Tibial nerve (tissue), 4 donors: ENCODE measurements at places on chromosomes 1 and 21.

GRCh38 chr1:234614081-234614489 is 4.1 kb upstream of the IRF2BP2 start:
- no peak for DNase-seq

DNA sequence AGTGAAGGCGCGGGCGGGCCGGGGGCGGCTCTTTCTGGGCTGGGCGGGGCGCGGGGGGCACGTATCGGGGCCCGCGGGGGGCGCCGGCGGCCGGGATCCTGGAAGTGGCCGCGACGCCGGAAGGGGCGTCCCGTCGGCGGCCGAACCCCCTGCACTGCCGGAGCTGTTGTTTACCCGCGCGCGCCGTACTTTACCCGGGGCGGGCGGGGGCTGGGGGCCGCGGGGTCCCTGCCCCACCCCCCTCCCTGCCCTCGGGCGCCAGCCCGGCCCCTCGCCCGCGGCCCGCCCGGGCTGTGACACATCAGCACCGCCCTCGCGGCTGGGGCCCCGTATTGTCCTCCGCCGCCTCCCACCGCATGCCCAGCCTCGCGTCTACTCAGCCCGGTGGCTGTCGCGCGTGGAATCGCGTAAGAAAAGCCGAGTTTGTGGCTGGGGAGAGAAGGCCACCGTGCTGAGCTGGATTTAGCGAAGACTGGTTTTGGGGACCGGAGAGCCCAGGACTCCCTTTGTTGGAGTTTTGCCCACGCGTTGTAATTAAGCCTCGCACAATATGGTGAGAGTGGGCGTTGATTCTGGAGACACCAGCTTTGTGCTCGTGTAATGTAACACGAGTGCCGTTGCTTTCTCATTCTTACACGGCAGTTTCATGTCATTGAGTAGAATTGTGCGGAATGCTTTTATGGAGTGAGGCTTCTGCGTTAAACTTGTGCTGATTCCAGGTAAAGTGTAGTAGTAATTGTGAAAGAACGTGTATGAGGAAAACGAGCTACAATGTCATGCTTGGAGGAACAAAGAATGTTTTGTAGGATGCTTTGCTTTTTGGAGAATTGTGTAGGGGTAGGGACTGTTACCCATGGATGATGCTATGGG is 559 bp downstream of the BACH1 start:
- peak; percentile 35 for DNase-seq

DNA sequence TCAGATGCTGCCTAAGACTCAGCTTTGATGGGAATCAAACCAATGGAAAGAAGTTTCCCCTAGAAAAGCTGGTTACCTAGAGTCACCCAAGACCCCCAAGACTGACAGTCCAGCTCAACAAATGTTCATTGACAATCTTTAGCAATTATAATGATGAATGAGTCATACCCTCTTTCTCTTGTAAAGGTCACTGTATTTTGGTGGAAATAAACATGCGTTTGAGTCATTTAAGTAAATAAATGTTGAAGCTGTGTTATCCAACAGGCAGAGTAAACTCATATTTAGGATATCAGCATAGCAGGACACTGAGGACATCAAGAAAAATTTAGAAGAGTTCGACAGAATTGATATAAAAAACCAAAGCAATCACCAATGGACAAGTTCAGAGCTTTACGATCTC is 295.9 kb downstream of the RGS7 start:
- DNase-seq = no peak

- no peak for DNase-seq
These were observed 186.3 kb upstream of the BRINP3 start for GRCh38 chr1:190663962-190664361.

DNA sequence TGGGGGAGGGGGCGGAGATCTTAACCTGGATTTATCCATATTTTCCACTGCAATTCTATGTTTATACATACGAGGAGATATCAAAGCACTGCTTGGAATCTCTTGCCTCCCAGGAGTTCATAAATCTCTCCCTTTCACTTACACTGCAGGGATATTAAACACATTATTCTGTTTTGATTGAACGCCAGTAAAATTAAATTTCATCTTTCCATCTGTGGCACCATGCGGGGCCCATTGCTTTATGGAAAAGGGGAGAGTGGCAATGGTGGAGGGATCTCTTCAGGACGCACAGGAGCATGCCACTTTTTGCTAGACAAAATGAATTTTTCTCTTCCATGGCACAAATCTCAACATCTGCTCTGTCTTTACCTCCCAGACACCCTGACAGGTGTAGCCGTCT is 648.0 kb upstream of the PLXNA2 start:
- no peak for DNase-seq

DNA sequence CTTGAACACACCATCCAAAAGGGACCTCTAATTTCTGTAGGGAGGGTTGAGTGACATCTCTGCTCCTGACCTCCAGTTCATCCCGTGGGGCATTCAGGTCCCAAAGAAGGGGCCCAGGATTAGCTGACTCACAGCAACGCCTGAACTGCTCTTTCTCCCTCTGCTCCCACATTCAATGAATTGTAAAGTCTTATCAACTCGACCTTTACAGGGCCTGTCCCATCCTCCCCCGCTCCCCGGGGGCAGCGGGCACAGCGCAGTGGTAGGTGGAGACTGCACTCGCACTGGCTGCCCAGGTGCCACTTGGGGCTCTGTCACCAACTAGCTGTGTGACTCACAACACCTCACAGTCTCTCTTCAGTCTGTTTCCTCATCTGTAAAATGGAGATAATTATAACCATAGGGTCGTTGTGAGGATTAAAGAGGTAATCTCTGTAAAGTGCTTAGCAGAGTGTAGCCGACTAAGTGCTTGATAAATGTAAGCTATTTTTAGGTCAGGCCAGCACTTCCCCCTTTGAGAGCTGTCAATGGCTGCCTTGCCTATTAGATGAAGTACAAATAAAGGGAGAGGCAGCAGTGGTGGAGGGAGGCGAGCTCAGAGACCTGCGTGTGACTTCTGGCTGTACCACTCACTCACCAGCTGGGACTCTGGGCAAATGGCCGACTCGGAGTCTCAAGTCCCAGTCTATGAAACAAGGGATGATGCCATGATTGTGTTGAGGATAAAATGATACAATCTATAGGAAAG is 637 bp upstream of the MYBPHL start:
- no peak for DNase-seq

DNA sequence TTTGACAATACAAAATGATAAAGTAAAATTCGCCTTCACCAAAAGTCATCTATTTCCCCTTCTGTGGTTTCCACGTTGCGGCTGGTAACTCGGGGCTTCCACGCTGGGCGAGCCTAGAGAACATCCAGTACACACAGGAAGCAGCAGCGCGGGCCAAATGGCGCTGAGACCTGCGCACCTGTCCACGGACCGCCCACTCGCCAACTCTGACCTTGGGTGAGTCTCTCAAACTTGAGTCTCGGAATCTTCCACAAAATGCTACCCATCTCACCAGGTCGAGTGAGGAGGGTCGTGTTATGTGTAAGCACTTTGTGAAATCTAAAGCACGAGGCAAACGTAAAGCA is 820 bp upstream of the TTF2 start:
- DNase-seq = no peak

DNA sequence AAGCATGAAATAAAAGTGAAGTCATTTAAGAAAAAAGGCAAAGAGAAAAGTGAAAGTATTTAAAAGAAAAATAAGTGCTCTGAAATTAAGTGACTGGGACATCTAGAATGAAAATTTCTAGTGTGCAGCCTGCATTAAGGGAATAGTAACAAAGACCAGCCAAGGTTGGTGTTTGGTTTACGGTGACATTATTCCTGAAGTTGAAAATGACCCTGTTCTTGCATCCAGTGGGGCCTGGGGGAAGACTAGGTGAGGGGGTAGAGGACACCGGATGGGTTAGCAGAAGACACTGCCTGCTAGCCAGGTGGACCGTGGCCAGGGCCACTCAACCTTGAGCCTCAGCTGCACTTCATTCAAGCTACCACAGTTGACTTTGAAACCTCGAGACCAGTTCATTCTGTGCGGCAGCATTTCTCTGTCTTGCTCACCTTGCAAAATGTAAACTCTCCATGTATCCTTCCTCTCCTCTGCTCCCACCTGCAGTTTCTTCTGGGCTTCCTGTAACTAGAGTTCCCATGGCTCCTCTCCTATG is 14.3 kb upstream of the KCNK1 start:
- DNase-seq = no peak
